ENCODE measurements at places on chromosomes 1 and 21. TPM values are rescaled to one million over a fixed set of nuclear protein-coding genes. Genes with fewer than 3 reads are reported as not detected.

TTC39A gene
- 21.3 TPM for total RNA-seq

FCMR gene
- 0.65 TPM for total RNA-seq

SPRR1A gene
- not detected for total RNA-seq

CATSPERE gene
- total RNA-seq: under 0.01 TPM

DCDC2B gene
- total RNA-seq: not detected

CD52 gene
- total RNA-seq: not detected

SSR2 gene
- 450 TPM for total RNA-seq

C4BPB gene
- not detected for total RNA-seq

KCNE2 gene
- total RNA-seq: not detected

IVL gene
- 0.35 TPM for total RNA-seq

OR6N1 gene
- total RNA-seq: not detected

DFFA gene
- total RNA-seq: 49.5 TPM

PLA2G2E gene
- not detected for total RNA-seq

HHAT gene
- total RNA-seq: 10.9 TPM

KIF17 gene
- 1.8 TPM for total RNA-seq

EVA1B gene
- 259 TPM for total RNA-seq

OR2T2 gene
- not detected for total RNA-seq

PHACTR4 gene
- 25.9 TPM for total RNA-seq

HNRNPCL1 gene
- total RNA-seq: not detected

SYT14 gene
- total RNA-seq: 3.9 TPM

CAMK2N1 gene
- total RNA-seq: 18.2 TPM
